ENCODE measurements at places on chromosomes 1 and 21. TPM values are rescaled to one million over a fixed set of nuclear protein-coding genes. Genes with fewer than 3 reads are reported as not detected.
A peak's percentile ranks its signal among the peaks of the same experiment; 100 is the strongest.

GRCh38 chr1:154198756-154199562, 7.1 kb upstream of the TPM3 start:
- DNase-seq, result peak; percentile 24

GRCh38 chr1:94281361-94282142, 44.2 kb upstream of the ARHGAP29 start:
- no peak for DNase-seq

- no peak for DNase-seq
Observed at GRCh38 chr1:8091691-8092090, 65.6 kb upstream of the ERRFI1 start.

DNA sequence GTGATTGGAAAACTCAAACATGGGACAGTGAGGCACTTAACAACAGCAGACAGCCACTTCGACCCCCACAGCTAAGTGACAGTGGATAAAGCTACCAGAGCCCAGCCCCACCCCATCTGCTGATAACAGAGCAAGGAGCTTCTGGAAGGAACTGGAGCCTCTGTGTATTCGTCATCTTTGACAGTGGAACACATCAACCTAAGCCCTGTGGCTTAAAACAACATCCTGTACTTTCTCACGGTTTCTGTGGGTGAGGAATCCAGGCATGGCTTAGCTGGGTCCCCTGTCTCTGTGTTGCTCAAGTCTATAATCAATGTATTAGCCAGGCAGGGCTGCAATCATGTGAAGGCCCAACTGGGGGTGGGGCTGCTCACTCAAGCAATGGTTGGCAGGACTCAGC, 18.4 kb upstream of the SIPA1L2 start:
- no peak for DNase-seq

GRCh38 chr1:205504311-205505075, at the start of gene CDK18:
CDK18 (plus strand) TSS chr1:205504669; CDS start chr1:205523168, 18,499 bp downstream.
- peak; percentile 41 for DNase-seq

- no peak for DNase-seq
Observed at GRCh38 chr1:192984080-192984479, 75.1 kb downstream of the UCHL5 start.

GRCh38 chr1:212529211-212529741, 79.3 kb upstream of the ATF3 start:
- DNase-seq, result no peak

Gene SARS1
- total RNA-seq, result 137 TPM

Data from thoracic aorta (tissue), 2 donors.